ENCODE measurements at places on chromosomes 16 and 17.

- no peak for DNase-seq
Measured at GRCh38 chr17:9715503-9716016, 70.2 kb downstream of the USP43 start.

DNA sequence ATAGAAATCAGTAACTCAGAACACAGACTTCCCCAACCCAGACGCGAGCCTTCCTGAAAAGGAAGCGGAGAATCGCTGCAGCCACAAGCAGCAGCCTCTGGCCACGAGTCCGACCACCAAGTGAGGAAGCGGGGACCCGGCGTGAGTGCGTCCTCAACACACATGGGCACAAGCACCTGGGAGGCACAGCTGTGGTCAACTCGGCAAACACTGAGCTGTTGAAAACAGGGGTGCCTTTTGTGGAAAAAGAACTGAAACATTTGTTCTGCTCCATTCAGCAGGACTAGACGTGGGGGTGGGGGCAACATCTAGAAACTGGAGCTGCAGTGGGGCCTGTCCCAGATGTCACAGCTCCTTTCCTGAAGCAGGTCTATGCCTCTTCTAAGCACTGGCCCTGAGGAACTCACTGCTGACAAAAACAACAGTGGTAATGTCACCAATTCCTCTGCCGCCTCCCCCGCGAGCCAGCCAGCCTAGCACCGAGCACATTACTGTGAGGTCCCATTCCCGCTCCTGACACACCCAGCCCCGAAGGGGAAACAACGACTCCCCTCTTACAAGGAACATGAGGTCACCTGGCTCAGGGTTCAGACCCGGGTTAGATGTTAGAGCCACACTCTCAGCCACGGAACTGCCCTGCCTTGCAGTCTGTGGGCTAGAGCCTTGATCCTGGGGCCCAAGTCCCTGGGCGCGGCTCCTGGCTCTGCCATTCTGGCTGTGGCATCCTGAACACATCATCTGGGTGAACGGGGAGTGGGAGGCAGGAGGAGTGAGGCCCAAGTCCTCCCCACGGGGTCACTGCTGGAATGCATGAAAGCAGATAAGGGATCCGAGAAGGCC is 29.0 kb downstream of the KDM8 start:
- no peak for DNase-seq

DNA sequence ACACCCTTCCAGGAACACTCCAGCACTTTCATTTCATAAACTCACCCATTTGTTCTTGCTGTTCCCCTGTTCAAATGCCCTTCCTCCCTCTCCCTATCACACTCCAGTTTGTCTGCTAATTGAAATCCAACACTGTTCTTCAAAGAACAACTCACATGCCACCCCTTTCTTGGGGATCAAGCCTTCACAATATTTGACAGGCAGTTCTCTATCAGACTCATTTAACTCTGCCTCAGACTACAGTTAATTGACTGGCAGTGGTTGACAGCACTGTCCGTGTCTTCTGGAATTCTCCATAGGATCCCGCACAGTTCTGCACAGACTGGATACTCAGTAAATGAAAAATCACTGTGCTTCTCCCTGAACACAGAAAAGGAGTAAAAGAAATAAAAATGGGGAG is 87.8 kb downstream of the PMP22 start:
- DNase-seq, result no peak

- no peak for DNase-seq
Measured at GRCh38 chr17:71327376-71328059, 793.3 kb upstream of the SOX9 start.

DNA sequence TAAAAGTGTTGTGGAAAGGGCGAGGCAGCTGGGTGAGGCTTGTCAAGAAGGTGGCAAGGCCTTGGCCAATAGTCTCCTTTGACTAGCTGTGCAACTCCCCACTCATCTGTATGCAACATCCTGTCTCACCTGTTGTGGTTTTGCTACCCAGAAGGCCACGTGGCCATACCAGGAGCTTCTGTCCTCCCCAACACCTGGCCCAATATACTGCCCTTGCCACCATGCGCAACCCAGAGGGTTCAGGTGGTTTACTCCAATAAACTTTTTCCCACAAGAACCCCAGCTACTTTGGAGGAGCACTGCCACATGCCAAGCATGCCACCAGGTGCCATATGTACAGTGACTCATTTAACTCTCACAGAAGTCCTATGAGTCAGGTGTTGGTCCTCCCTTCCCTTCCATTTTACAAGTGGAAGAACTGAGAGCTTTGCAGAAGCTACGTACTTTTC is 10.2 kb downstream of the MYO19 start:
- no peak for DNase-seq

GRCh38 chr17:56679777-56680422 is 86.4 kb downstream of the NOG start:
- DNase-seq, result no peak

DNA sequence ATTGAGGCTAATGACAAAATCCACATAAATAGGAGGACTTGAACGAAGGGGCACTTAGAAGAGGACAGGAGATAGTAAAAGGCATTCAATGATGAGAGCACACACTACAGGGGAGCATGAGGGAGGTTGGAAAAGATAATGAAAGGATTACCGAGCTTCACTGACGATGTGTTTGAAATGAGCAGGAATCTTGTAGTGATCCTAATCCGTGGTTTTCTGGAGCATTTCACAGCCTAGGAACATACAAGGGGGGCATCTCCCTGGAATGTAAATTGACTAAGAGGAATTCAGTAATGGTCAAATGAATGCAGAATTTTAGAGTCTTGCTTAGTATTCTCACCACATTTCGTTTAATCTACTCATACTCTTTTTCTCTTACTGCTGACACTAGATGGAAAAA is 5.2 kb downstream of the ATMIN start:
- DNase-seq, result no peak

DNA sequence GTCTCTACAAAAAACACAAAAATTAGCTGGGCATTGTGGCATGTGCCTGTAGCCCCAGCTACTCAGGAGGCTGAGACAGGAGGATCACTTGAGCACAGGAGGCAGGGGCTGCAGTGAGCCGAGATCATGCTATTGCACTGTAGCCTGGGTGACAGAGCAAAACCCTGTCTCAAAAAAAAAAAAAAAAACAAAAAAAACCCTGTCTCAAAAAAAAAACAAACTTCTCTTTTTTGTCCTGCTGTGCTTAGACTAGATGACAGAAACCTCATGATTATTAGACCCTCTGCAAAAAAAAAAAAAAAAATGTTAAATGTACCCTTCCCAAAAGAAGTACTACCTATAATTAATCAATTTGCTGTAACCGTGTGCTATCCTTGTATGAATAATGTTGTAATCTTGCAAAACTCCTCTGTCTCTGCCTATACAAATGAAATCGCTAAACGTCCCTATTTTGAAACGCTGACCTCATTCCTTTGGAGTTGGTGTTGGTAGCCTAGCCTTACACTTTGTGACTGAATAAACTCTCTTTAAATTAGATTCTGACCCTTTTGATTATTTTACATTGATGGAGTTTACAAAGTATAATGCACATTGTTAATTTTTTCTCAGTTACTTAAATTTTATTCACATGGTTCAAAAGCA is 13.6 kb upstream of the DHRS7B start:
- DNase-seq, result no peak
